GM23248 (cell line): ENCODE measurements at places on chromosomes 4 and X.
A peak's percentile ranks its signal among the peaks of the same experiment; 100 is the strongest.

- no peaks in the 10 kb centered on the region for H3K4me1 ChIP-seq
- H3K4me3 ChIP-seq: no peak overlapping the region
- H3K36me3 ChIP-seq: no peaks in the 10 kb centered on the region
- H3K27ac ChIP-seq: no peak overlapping the region
Measured at GRCh38 chrX:23365541-23365940, 30.9 kb downstream of the PTCHD1 start.

- DNase-seq: no peak
- H3K27me3 ChIP-seq: no peaks in the 10 kb centered on the region
Measured at GRCh38 chr4:80447493-80447892, 112.0 kb downstream of the CFAP299 start.

DNA sequence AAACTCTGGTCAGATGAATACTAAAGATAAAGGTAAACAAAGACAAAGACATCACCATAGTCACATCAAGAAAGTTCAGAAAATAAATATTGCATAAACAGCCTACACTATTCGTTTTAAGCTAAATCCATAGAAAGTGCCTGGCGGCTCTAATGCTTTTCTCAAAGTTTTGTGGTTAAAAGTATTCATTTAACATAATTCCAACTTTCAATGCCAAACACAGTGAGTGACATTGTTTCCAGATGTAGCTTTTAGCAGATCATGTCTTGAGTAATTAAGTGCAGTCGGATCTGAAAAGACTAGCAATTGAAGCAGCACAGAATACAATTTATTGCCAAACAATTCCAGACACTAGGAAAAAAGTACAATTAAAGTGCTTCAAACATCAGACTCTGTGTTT, 287.1 kb upstream of the ADGRL3 start:
- H3K36me3 ChIP-seq: no peaks in the 10 kb centered on the region
- H3K27me3 ChIP-seq: no peaks in the 10 kb centered on the region
- DNase-seq: no peak
- no peak overlapping the region for H3K4me3 ChIP-seq

GRCh38 chr4:109296527-109296926, 5.9 kb downstream of the COL25A1 start:
- no peaks in the 10 kb centered on the region for H3K36me3 ChIP-seq
- DNase-seq: peak; percentile 25
- H3K27ac ChIP-seq: no peak overlapping the region

- H3K4me3 ChIP-seq: no peak overlapping the region
- H3K36me3 ChIP-seq: no peaks in the 10 kb centered on the region
- DNase-seq: peak; percentile 31
Measured at GRCh38 chrX:129631849-129632248, 22.9 kb downstream of the APLN start.

GRCh38 chrX:154029439-154029838, 9.7 kb upstream of the IRAK1 start:
- H3K27ac ChIP-seq: no peak overlapping the region
- H3K27me3 ChIP-seq: no peaks in the 10 kb centered on the region
- H3K36me3 ChIP-seq: no peaks in the 10 kb centered on the region
- no peaks in the 10 kb centered on the region for H3K4me1 ChIP-seq

DNA sequence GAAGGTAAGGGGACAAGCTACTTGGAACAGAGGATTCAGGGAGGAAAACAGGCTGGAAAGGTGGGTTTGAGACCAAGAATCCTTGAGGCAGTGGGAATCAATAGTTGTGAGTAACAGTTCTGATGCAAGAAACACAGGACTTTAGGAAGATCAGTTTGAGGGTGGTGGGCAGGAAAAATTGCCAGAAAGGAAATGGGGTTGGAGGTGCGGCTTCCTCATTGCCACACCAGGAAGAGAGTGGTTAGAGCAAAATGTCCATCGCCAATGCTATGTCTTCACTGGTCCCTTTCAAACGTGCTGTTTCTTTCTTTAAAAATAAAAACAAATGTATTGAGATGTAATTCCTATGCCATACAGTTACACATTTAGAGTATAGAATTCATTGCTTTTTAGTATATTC, 57.1 kb upstream of the NOCT start:
- no peak for DNase-seq
- peaks cover 21% of the 10 kb centered on the region for H3K4me1 ChIP-seq
- no peaks in the 10 kb centered on the region for H3K36me3 ChIP-seq
- H3K4me3 ChIP-seq: no peak overlapping the region
- no peaks in the 10 kb centered on the region for H3K27me3 ChIP-seq

GRCh38 chrX:8731559-8732395, at the start of gene ANOS1:
TSS of gene ANOS1 (minus strand) at chrX:8732137. CDS start at chrX:8732036, 101 bp downstream.
- no peaks in the 10 kb centered on the region for H3K36me3 ChIP-seq
- peak within 1 kb of the TSS; percentile 43 for H3K4me3 ChIP-seq
- H3K4me1 ChIP-seq: no peaks in the 10 kb centered on the region
- no peak within 1 kb of the TSS for H3K27ac ChIP-seq
- no peaks in the 10 kb centered on the region; the same call in 1 of the 2 replicates for H3K27me3 ChIP-seq

DNA sequence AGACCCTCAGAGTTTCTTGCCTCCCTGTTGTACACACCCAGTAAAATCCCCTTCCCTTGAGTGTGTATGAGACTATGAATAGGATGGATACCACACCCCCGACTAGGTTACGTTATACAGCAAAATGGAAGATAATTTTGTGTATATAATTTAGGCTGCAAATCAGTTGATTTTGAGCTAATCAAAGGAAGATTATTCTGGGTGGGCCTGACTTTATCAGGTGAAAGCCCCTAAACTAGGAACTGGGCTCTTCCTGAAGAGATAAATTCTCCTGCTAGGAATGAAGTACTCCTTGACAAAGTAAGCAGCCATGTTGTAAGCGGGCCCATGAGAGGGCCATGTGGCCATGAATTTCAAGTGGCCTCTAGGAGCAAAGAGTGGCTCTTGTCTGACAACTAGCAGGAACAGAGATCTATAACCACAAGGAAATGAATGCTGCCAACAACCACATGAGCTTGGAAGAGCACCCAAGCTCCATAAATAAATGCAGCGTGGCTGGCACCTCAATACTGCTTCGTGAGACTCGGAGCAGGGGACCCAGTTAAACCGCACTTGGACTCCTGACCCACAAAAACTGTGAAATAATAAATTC, 646.4 kb downstream of the IL1RAPL1 start:
- H3K27ac ChIP-seq: no peak overlapping the region
- no peaks in the 10 kb centered on the region for H3K27me3 ChIP-seq
- no peak overlapping the region for H3K4me3 ChIP-seq
- no peak for DNase-seq
- no peaks in the 10 kb centered on the region for H3K36me3 ChIP-seq
- H3K4me1 ChIP-seq: no peaks in the 10 kb centered on the region

DNA sequence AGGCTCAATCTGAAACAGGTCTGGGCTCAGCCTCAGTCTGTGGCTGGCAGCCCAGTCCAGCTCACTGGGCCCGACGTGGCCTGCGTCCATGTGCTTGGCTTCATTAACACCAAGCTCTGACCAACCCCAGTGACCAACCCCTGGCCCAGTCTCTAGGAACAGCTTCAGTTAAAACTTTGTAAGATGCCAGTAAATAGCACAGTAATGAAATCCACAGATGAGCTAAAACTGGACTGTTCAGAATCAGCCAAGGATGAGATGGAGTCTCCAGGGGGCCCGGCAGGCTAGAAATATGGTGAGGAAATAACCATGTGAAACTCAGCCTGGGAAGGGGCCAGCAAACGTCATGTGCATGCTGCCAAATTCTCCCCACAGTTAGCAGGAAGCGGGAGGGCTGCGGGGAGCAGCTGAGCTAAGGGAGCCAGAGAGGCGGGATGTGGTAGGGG, 37.1 kb upstream of the XPNPEP2 start:
- H3K36me3 ChIP-seq: no peaks in the 10 kb centered on the region
- no peaks in the 10 kb centered on the region for H3K4me1 ChIP-seq
- H3K27ac ChIP-seq: no peak overlapping the region; the same call in 1 of the 2 replicates
- no peaks in the 10 kb centered on the region for H3K27me3 ChIP-seq

GRCh38 chrX:12210971-12211370, 72.7 kb downstream of the FRMPD4 start:
- H3K27ac ChIP-seq: no peak overlapping the region
- DNase-seq: peak; percentile 6
- H3K4me3 ChIP-seq: no peak overlapping the region
- no peaks in the 10 kb centered on the region for H3K4me1 ChIP-seq

DNA sequence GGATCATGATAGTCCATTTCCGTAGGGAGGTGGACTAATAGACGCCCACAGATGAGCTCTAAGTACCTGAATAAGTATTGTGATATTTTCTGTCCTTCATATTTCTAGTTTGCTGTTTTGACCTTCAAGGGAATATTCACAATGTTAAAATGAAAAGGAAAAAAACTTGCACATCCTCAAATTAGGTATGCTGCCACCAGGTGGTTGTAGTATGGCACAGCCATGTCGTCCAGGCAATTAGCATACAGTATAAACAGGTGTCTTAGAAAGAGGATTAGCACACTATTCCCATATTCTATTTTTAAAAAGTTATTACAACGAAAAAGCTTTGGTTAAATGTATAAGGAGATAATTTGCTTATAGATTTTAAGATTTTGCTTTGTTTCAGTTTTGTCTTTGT, 802.0 kb downstream of the RPA4 start:
- peak; percentile 60 for DNase-seq
- no peak overlapping the region for H3K4me3 ChIP-seq
- H3K27ac ChIP-seq: no peak overlapping the region
- H3K4me1 ChIP-seq: no peaks in the 10 kb centered on the region
- H3K27me3 ChIP-seq: no peaks in the 10 kb centered on the region
- H3K36me3 ChIP-seq: no peaks in the 10 kb centered on the region

DNA sequence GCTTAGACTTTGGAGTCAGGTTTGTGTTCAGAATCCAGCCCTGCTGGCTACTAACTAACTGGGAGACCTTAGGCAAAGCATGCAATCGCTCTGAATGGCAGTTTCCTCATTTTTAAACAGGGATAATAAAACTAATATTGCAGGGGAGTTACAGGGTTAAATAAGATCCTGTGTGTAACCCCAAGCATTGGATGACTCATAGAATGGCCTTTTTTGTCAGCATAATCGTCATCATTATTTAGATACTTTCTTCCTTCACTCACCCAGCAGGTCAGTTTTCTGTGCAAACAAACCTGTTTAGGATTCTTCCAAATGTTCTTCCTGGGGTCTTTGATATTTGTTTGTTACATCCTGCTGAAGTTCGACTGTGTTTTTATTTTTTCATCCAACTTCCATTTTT, 208.2 kb downstream of the EVC2 start:
- H3K4me1 ChIP-seq: peaks cover 7% of the 10 kb centered on the region; the same call in 1 of the 2 replicates
- peak; percentile 54 for DNase-seq
- no peaks in the 10 kb centered on the region for H3K27me3 ChIP-seq

- H3K4me1 ChIP-seq: no peaks in the 10 kb centered on the region
- peak; percentile 57 for DNase-seq
- H3K4me3 ChIP-seq: no peak overlapping the region
- H3K36me3 ChIP-seq: no peaks in the 10 kb centered on the region
Measured at GRCh38 chr4:37389967-37390580, 145.5 kb downstream of the NWD2 start.

GRCh38 chr4:87025614-87026041, 90.8 kb downstream of the AFF1 start:
- no peak overlapping the region for H3K27ac ChIP-seq
- H3K36me3 ChIP-seq: no peaks in the 10 kb centered on the region

- peaks cover 9% of the 10 kb centered on the region; the same call in 1 of the 2 replicates for H3K4me1 ChIP-seq
- H3K27me3 ChIP-seq: no peaks in the 10 kb centered on the region
- no peak overlapping the region for H3K27ac ChIP-seq
- peak; percentile 66 for DNase-seq
- H3K4me3 ChIP-seq: no peak overlapping the region
Measured at GRCh38 chr4:74516303-74516702, 71.4 kb downstream of the AREG start.

DNA sequence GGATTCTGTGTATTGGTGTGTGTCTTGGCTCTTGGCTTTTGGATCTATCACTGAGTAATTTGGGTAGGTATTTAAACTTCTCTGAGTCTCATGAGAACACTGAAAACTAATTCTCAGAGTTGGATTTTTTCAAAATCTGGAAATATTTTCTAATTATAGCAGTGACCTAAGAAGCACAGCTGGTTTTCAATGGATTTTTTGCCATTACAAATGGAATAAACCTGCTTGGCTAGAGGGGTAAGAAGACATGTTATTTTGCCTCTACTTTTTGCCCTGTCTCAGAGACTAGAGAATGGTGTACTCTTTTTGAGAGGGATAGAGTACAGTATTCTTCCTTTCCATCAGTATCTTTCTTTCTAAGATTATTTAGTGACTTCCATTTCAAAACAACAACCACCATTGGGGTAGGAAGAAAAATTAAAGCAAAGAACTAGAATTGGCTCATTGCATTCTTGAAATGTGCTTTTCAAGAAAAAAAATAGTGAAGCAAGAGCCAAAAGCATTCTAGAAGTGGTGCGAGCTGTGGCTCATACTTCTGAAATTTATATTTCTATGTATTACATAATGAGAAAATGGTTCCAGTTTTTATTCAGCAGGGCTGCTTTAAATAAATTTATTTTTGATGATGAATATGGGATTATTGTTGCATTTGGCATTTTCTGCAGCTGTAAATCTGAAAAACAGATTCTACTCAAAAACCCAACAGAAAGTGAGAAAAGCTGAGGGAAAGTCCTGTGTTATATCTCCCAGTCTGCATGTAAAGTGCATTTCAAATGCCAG, 850.2 kb upstream of the SLIT2 start:
- H3K36me3 ChIP-seq: no peaks in the 10 kb centered on the region
- H3K27me3 ChIP-seq: no peaks in the 10 kb centered on the region
- H3K27ac ChIP-seq: no peak overlapping the region
- H3K4me1 ChIP-seq: peaks cover 19% of the 10 kb centered on the region
- H3K4me3 ChIP-seq: no peak overlapping the region

DNA sequence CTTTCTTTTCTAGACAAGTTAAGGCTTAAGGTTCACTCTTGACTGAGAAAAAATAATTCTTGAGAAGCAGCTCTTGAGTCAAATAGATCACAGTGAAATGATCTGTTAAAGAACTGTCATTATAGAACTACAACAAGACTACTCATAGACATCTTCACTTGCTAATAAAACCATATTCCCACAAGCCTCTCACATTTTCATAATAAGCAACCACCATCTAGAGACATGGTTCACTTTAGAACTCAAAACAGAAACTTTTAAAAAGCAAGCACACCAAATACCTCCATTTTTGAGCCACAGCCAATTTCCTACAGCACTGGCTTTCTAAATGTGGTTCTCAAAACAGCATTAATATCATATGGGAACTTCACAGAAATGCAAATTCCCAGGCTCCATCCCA, 309.5 kb downstream of the TMA16 start:
- H3K4me3 ChIP-seq: no peak overlapping the region
- H3K27ac ChIP-seq: no peak overlapping the region
- DNase-seq: no peak
- H3K36me3 ChIP-seq: no peaks in the 10 kb centered on the region
